ENCODE measurements at places on chromosomes 6 and 20.

GRCh38 chr6:81795890-81796289 lies 43.4 kb upstream of the TENT5A start:
- no peak for DNase-seq

GRCh38 chr6:89416796-89417195 lies 4.7 kb upstream of the RRAGD start:
- no peak for DNase-seq

DNA sequence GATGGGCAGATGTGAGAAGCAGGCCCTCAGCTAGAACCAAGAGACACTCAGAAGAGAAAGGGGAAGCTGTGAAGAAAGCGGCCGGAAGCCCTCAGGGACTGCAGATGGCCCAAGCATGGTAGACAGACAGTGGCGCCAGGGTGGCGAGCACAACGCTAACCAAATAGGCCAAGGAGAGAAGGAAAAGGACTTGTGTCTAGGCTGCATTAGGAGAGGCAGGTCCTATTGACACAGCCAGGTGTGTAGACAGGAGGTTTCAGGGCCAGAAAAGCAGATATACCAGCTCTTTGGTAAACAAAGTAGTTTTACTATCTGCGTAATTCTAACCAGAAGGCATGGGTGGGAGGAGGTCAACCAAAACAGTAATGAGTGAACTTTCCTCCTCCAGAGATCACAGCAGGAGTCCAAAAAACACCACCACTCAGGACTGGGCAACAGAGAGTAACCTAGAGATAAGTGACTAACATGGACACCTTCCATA lies 15.8 kb upstream of the MAP7 start:
- DNase-seq = peak; percentile 32

- DNase-seq = no peak
These were observed 92.8 kb downstream of the TSHZ2 start for GRCh38 chr20:53064935-53065334.

GRCh38 chr20:46017272-46017671 lies 8.6 kb downstream of the MMP9 start:
- DNase-seq = no peak

GRCh38 chr20:43975096-43975768 lies 60.6 kb downstream of the TOX2 start:
- no peak for DNase-seq

- no peak for DNase-seq
These were observed 57.7 kb downstream of the RSPO3 start for GRCh38 chr6:127176146-127176545.

DNA sequence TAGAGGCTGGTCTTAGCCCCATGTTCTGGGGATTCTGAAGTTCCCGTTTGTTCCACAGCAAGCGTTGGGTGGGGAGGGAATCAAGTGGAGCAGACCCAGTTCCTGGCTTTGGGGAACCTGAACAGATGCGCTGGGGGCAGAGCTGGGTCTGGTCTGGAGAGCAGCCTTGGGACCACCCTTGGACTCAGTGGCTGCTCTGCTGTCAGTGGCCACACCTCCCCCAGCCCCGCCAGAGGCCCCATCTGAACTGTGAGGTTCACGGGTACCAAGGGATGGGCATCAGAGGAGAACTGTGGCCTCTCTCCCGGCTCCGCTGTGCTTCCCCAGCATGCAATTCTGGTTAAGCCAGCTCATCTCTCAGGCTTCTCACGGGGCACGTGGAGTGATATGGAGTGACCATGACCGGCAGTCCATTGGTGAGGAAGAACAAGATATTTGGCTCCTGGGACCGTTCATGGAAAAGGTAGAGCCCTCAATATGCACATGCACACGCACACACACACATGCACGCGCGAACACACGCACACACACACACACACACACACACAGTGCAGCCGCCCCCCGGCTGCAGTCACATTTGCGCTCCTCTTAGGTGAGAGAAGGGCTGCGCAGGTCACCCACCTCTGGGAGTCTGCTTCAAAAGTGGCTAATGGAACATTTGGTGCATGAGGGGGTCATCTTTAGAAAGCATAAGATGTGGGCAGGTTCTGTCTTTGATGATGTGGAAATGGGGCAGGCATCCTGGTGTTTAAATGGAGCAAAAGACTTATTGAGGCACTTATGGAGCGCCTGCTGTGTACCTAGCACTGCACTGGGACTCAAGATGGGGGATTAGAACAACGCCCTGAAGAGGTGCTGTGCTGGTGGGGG lies 6.0 kb downstream of the DLGAP4 start:
- peak; percentile 37 for DNase-seq

- DNase-seq = no peak
These were observed 270.8 kb downstream of the ARID1B start for GRCh38 chr6:157047951-157048350.

DNA sequence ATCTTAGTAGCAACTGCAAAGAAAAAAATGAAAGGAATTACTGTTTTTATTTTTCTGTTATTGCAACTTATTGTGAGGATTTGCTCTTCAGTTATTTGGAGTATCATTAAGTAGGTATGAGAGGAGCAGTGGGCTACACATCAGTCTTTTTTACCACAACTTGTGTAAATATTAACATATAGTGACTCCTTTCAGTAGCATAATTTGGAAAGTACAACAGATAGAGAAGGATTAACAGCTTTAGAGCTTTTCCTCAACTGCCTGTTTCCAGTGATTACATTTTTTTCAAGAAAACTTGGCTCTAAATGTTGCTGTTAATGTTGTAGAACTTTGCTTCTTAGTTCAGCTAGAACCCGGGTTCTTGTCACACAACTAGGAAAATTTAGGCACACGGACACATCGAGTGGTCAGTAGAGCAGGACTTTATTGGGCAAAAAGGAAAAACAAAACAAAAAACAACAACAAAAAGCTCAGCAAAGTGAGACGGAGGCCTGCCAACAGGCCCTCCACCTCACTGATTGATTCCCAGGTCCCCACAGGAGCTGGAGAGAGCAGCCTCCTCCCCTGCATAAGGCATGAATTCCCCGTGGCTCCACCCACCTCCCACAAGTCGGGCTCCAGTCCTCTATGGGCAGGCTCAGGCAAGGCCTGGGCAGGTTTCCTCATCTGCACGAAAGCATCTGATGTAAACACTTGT lies 75.1 kb downstream of the ADGRG6 start:
- DNase-seq = peak; percentile 88

- DNase-seq = no peak
These were observed 69.7 kb downstream of the ANKS1A start for GRCh38 chr6:34958734-34959133.

DNA sequence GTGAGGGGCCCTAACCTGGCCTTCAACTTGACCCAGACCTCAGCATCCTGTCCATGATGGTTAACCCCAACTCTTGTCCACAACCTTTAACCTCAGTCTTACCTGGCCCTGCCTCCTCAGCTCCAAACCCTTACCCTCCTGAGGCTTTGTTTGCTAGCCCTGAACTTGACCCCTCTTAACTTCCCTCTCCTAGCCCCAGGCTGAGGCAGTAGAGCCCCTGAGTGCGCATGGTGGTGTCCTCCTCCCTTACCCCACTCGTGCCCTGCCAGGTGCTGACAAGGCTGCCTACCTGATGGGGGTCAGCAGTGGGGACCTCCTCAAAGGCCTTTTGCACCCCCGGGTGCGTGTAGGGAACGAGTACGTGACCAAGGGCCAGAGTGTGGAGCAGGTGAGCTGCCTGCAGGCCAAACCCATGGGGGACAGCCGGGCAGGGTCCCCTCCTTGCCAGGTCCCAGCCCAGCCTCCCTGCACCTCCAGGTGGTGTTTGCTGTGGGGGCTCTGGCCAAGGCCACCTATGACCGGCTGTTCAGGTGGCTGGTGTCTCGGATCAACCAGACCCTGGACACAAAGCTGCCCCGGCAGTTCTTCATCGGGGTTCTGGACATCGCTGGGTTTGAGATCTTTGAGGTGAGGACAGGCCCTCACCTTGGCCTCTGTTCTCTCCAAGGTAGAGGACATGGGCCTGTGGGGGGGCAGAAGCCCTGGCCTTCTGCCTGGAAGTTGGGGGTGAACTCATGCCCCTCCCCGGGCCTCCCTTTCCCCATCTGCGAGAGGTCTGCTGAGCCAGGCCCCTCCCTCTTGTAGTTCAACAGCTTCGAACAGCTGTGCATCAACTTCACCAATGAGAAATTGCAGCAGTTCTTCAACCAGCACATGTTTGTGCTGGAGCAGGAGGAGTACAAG lies 31.9 kb downstream of the MYH7B start:
- no peak for DNase-seq

DNA sequence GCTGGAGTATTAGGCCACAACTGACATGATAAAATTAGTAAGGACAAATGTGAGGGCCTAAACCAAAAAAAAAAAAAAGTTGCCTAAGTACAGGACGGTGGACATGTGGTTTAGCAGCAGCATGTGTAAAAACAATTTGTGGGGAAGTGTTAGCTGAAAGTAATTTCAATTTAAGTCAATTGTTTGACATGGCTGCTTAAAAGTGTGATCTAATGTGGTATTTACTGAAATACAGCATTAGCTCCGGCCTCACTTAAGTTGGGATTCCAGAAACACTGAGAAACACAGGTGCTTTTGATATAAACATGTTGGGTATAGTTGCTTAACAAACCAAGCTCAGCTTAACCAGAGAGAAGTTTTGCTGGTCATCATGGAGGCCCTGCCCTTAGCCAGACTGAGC lies 119.7 kb downstream of the FYN start:
- no peak for DNase-seq

GRCh38 chr6:79101164-79101563 lies 23.1 kb upstream of the PHIP start:
- no peak for DNase-seq

- DNase-seq = peak; percentile 73
These were observed 34.4 kb upstream of the FNDC1 start for GRCh38 chr6:159134701-159135364.

- DNase-seq = no peak
These were observed 25.3 kb downstream of the ZNF217 start for GRCh38 chr20:53568351-53568750.

DNA sequence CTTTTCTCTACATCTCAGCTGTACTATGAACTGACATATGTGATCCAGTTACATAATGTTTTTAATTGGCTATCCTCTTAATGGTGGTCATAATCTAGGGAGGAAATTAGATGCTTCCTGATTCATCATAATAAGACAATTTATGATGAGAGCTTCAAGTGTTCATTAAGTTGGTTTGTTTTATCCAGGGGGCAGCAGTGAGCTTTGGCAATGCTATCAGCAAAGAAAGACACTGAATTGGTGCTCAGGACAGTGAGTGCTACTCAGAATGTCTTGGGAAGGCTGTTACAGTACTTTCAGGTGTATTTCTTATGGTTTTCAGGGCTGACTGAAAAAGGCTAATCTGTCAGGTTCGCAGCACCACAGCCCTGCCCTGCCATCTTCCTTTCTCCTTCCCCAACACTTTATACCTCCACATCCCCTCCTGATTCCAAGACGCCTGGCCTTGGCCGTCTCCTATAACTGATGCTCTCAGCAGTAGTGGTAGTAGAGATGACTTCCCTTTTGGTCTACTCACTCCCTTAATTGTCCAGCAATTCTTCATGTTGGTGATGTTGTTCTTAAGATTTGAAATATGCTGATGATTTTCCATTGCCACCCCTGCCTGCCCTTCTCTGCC lies 67.0 kb upstream of the TNFAIP3 start:
- DNase-seq = peak; percentile 52

GRCh38 chr6:4909063-4909706 lies 94.7 kb downstream of the RPP40 start:
- DNase-seq = no peak

GRCh38 chr6:134419716-134420115 lies 101.8 kb upstream of the SGK1 start:
- no peak for DNase-seq

DNA sequence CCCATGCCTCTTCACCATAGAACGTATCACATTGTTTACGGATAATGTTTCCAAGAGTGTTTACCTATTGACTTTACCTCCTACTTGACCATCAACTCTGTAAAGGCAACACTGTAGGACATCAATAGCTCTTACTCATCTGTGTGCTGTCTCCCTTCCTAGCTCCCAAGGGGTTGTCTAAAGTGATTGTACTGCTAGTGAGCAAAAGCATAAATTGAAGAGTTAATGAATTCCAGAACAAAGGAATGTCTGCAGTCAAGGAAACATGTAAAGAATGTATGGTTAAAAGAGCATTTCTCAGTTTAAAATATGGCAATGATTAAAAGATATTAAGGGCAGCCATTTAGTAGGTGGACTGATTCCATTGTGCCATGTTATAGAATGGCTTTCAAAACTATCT lies 985.4 kb downstream of the TBC1D32 start:
- DNase-seq = no peak

DNA sequence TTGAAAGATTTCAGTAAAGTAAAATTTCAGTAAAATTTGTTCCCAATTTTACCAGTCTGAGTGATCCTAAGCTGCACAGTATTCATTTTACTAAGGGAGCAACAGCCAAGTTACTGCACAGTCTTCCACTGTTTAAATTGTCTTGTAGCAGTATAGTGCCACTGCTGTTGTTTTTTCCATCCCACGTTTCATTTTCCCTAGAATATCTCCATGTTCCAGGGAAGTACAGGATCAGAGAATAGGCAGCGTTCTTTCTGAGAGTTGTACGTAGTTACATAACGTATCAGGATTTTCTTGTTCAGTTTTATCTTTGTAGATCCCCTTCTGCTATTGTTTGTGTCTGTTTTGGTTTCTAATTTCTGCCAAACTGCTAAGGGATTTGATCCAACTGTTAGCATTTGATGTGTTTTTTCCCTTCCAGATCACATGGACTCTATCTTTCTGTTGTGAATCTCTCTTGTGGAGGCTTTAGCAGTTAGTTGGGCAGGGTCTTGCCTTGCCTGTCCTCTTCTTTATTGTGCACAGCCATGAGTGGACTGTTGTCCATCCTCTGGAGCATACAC lies 38.4 kb downstream of the BCKDHB start:
- DNase-seq = no peak

DNA sequence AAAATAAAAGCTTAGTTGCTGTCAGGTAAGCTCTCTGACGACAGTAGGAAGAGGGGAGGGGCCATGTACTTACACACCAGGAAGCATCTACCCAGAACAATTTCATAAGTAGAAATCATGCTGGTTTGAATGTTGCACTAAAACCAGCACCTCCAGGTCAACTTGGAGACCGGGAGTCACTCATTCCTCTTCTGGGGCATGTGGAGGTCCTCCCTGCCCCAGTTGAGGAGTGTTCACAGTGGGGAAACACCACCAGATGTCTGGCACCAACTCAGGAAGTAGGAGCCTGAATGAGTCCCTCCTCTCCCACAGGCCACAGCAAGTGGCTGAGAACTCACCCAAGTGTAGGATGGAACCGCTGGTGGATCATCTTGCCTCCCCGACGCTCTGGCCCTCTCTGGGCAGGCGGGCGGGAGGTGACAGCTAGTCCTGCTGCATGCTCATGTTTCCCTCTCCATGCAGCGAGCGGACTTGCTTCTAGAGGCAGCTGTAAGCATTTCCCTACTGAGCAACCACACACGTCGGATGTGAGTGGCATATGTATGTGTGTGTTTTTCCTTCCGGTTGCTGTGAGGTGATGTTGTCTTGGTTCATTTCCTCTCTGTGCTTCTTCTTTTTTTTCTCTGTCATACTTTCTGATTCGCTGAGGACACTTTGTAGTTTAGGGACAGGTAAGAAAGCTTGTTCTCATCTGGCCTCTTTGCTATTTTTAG lies 149.5 kb upstream of the NEDD9 start:
- no peak for DNase-seq

DNA sequence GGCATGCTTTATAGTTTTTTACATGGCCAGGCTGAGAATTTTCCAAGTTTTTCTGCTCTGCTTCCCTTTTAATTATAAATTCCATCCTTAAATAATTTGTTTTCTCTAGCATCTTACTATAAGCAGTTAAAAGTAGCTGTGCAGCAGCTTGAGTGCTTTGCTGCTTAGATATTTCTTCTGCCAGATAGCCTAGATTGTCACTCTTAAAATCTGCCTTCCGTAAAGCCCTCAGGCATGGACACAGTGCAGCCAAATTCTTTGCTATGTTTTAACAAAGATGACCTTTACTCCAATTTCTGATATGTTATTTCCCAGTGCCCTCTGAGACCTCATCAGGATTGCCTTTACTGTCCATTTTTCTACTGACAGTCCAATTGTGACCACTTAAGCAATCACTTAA lies 92.6 kb upstream of the SGK1 start:
- DNase-seq = no peak

Data from Caco-2 (cell line).